ENCODE measurements at places on chromosomes 3 and 15.

DNA sequence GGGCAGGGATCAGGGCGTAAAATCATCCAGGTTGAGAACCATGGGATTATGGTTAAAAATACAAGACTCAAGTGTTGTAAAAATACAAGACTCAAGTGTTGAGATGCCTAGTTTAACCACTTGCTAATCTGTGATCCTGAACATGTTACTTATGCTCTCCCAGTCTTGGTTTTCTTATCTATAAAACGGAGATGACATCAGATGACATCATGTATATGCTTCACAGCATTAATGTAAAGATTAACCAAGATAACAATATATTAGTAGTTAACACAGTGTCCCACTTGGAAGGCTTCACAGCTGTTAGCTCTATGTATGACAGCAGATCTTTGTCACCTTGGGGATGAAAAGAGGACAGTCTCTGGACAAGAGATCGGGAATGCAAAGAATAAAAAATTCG lies 96.2 kb downstream of the PRICKLE2 start:
- no peaks in the 10 kb centered on the region for H3K4me1 ChIP-seq
- no peak for DNase-seq
- H3K27ac ChIP-seq, result no peak overlapping the region
- H3K27me3 ChIP-seq, result no peaks in the 10 kb centered on the region
- H3K4me3 ChIP-seq, result no peak overlapping the region

- H3K27me3 ChIP-seq, result no peaks in the 10 kb centered on the region
- no peak overlapping the region for H3K4me3 ChIP-seq
- peaks cover 15% of the 10 kb centered on the region for H3K36me3 ChIP-seq
- no peak overlapping the region for H3K27ac ChIP-seq
- DNase-seq, result no peak
- H3K4me1 ChIP-seq, result peaks cover 34% of the 10 kb centered on the region
Measured at GRCh38 chr3:71062952-71063772, 520.4 kb downstream of the FOXP1 start.

- DNase-seq, result no peak
- peaks cover 28% of the 10 kb centered on the region for H3K4me1 ChIP-seq
- H3K36me3 ChIP-seq, result peaks cover 8% of the 10 kb centered on the region
- H3K27ac ChIP-seq, result no peak overlapping the region
- H3K4me3 ChIP-seq, result no peak overlapping the region
Measured at GRCh38 chr3:131038326-131038725, 11.6 kb downstream of the NEK11 start.

- DNase-seq, result no peak
- H3K36me3 ChIP-seq, result no peaks in the 10 kb centered on the region
- no peak overlapping the region for H3K27ac ChIP-seq
- H3K27me3 ChIP-seq, result peaks cover 9% of the 10 kb centered on the region
Measured at GRCh38 chr3:126226374-126226773, 46.0 kb upstream of the ALDH1L1 start.

GRCh38 chr3:141955175-141955574 lies 78.7 kb downstream of the ATP1B3 start:
- H3K27ac ChIP-seq, result no peak overlapping the region
- H3K4me3 ChIP-seq, result no peak overlapping the region
- no peak for DNase-seq
- no peaks in the 10 kb centered on the region for H3K27me3 ChIP-seq

GRCh38 chr3:113157408-113158030 lies 53.8 kb upstream of the BOC start:
- H3K4me1 ChIP-seq, result no peaks in the 10 kb centered on the region
- no peak overlapping the region for H3K4me3 ChIP-seq

DNA sequence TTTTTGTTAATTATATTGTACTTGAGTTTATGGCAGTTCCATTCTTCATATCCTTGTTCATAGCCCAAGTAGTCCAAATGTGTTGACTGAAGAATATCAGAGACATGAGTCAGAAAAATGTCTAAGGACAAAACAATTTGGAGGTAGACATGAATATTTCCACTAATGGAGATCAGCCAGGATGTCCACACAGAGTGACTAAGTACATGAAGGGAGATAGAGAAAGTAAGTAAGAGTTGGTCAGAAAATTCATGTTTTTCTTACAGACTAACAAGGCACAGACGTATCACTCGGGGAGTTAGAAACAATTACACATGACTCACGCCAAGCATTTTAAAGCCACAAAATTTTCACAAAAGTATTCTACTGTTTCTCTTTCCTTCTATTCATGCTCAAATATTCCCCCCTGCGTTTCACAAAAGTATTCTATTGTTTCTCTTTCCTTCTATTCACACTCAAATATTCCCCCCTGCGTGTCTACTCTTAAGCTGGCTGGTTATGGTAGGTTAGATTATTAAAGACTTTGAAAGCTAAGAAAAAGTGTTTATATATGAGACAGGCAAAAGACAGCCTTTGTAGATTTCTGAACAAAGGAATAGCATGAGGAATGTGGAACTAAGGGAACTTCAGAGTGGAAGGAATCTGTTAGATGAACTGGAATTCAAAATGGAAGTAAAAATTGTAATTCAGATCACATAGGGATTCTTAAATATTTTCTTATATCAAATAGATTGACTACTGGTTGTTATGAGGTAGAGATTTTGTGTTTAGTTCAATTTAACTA lies 648.7 kb upstream of the CCDC54 start:
- H3K27ac ChIP-seq, result no peak overlapping the region
- H3K36me3 ChIP-seq, result no peaks in the 10 kb centered on the region
- no peak for DNase-seq
- no peaks in the 10 kb centered on the region for H3K27me3 ChIP-seq
- no peaks in the 10 kb centered on the region for H3K4me1 ChIP-seq
- H3K4me3 ChIP-seq, result no peak overlapping the region

Data from activated T-helper 1 cell treated with anti-CD3 and anti-CD28 coated beads, Interleukin-12 subunit alpha, Interleukin-12 subunit beta, Interleukin-2, Interleukin-4 antibody, amounts not matched to agents 30 ng/mL and 10 ng/mL and 1 ng/mL, durations not matched to agents 14 hours and 24 hours and 36 hours (primary cell).